ENCODE measurements at places on chromosomes 5 and 9.

- no peak for DNase-seq
Observed at GRCh38 chr5:74957906-74958305, 91.7 kb upstream of the FAM169A start.

- DNase-seq: no peak
Observed at GRCh38 chr5:36521838-36522745, 84.3 kb upstream of the SLC1A3 start.

DNA sequence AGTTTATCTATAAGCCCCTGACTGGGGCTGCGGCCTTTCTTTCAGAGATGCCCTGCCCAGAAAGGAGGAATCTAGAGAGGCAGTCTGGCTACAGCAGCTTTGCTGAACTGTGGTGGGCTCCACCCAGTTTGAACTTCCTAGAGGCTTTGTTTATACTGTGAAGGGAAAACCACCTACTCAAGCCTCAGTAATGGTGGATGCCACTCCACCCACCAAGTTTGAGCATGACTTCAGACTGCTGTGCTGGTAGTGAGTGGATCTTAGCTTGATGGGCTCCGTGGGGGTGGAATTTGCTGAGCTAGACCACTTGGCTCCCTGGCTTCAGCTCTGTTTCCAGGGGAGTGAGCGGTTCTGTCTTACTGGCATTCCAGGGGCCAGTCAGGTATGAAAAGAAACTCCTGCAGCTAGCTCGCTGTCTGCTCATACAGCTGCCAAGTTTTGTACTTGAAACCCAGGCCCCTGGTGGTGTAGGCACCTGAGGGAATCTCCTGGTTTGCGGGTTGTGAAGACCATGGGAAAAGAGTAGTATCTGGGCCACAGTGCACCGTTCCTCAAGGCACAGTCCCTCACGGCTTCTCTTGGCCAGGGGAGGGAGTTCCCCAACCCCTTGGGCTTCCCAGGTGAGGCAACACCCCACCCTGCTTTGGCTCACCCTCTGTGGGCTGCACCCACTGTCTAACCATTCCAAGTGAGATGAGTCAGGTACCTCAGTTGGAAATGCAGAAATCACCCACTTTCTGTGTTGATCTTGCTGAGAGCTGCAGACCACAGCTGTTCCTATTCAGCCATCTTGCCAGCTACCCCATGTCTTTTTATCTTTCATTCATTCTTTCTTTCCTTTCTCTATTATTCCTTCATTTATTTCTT is 211.8 kb upstream of the C9orf72 start:
- DNase-seq: no peak

DNA sequence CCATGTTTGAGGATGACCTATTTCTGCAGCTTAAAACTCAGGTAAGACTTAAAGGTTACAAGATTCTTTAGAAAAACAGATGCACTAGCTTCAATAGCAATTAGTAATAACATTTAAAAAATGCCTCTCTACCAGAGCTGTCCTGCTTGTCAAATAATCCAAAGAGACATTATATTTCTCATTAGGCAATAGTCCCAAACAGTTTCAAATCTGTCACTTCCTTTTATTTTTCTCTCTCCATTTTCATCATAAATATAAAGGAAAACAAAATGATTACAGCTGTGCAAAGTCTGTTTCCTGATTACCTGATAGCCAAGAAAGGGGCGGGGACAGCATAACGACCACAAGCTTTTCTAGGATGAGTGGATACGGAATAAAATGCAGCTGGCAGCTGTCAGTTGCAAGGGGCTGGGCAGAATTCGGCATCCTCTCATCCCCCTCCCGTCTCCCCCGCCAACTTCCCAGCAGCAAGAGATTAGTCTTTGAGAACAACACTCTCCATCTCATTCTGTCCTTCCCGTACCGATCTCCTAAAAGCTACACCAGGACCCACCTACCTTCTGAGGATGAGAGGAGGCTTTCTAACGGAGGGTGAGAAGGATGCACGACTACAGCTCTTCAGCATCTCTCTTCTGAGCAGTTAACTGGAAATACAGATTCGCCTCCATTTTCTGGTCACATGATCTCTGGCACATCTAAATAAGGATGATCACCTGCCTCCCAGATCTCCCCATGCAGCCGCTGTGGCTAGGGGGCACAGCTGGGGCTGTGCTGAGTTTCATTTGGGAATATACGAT is 72.5 kb upstream of the PCA3 start:
- DNase-seq: no peak

GRCh38 chr9:125551781-125552180 is 155.2 kb downstream of the MAPKAP1 start:
- DNase-seq: no peak

DNA sequence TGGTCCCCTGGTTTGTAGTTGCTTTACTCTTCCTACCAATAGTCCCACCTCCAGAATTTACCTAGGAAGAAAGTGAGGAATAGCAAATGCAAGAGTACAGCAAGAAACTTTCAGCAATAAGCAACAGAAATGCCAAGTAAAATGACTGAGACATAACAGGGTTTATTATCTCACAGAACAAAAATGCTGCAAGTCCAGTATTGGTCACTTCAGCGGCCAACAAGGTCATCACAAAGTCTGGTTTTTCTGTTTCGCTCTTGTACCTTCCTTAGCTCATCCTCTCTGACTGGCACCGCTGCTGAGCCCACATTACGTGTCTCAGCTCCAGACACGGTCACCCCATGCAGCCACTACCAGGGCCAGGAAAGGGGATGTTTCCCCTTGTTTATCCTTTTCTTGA is 82.7 kb downstream of the RFK start:
- DNase-seq: no peak
